Body of pancreas (tissue), 4 donors: ENCODE measurements at places on chromosomes 1 and 21. TPM values are rescaled to one million over a fixed set of nuclear protein-coding genes. Genes with fewer than 3 reads are reported as not detected.

DNA sequence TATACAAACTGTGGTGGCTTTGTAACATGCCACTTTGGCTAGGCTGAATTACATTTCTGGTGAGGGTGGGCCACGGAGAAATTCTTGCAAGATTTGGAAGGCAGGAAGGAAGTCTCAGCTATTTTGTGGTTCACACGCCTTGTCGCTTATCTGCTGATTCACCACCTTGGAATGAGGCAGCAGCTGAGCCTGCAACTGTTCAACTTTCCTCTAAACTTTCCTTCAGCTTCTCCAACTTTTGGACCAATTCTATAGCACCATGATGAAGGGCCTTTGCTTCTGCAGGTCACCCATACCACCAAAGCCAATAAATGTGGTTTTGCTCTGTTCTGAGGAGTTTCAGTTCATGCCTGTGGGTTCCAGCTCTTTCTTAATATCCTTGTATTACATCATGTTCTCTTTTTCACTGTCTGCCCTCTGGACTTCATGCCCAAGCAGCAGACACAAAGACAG lies 337.6 kb upstream of the SNX7 start:
- no peak for DNase-seq
- H3K36me3 ChIP-seq = no peaks in the 10 kb centered on the region
- H3K27ac ChIP-seq = no peak overlapping the region
- H3K4me1 ChIP-seq = no peaks in the 10 kb centered on the region

- no peaks in the 10 kb centered on the region for H3K36me3 ChIP-seq
- H3K4me1 ChIP-seq = no peaks in the 10 kb centered on the region
- no peaks in the 10 kb centered on the region for H3K27me3 ChIP-seq
- no peak for DNase-seq
- no peak overlapping the region for H3K4me3 ChIP-seq
Observed at GRCh38 chr1:170221031-170221430, 75.3 kb downstream of the NTMT2 start.

Gene C1orf185
- not detected for total RNA-seq

GRCh38 chr1:33367485-33368405 lies 46.8 kb upstream of the A3GALT2 start:
- H3K27me3 ChIP-seq = no peaks in the 10 kb centered on the region
- no peak overlapping the region for H3K4me3 ChIP-seq
- peaks cover 22% of the 10 kb centered on the region for H3K4me1 ChIP-seq
- no peaks in the 10 kb centered on the region for H3K36me3 ChIP-seq
- peak; percentile 89 for DNase-seq

DNA sequence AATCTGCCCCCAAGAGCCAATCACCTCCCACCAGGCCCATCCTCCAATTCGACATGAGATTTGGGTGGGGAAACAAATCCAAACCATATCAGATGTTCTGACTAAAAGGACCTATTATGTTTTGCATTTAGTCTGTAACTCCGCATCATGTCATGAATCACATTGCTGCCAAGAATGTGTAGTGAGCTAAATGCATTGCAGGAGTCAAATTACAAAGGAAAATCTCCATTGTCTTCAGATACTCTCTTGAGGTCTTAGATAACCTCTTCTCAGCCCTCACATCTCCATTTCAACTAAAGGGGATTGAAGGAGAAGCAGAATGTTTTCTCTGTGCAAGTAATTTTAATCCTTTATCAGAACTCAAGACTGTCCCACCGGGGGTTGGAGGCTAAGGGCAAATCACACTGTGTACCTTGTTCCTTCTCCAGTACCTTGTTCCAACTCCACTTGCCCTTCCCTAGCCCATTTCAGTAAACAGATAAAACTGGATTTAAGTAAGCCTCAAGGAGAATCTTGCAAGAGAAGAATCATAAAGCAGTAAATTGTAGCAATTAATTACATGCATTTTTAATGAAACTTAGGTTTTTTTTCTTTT lies 34.1 kb downstream of the EXTL2 start:
- no peak for DNase-seq
- no peaks in the 10 kb centered on the region for H3K27me3 ChIP-seq
- no peak overlapping the region for H3K27ac ChIP-seq
- H3K36me3 ChIP-seq = no peaks in the 10 kb centered on the region
- H3K4me1 ChIP-seq = no peaks in the 10 kb centered on the region

- H3K36me3 ChIP-seq = peaks cover 34% of the 10 kb centered on the region
- H3K4me1 ChIP-seq = peaks cover 25% of the 10 kb centered on the region
- no peak overlapping the region for H3K4me3 ChIP-seq
Observed at GRCh38 chr1:230682882-230683610, 30.9 kb downstream of the AGT start.

Gene C8A
- not detected for total RNA-seq

DNA sequence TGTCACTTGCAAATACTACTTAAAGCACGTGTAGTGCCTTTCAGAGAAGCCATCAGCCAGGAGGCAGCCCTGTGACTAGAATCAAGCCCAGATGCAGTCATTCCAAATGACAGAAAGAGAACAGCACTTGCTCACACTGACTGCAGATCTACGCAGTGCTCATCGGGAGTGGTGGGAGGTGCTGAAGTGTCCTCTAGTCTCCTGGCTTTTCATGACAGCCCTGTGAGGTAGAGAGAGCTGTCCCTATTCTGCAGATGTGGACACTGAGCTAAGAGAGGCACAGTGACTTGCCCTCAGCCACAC lies 62.3 kb upstream of the EDN2 start:
- H3K4me3 ChIP-seq = no peak overlapping the region
- no peaks in the 10 kb centered on the region for H3K27me3 ChIP-seq
- no peaks in the 10 kb centered on the region for H3K4me1 ChIP-seq
- DNase-seq = no peak

DNA sequence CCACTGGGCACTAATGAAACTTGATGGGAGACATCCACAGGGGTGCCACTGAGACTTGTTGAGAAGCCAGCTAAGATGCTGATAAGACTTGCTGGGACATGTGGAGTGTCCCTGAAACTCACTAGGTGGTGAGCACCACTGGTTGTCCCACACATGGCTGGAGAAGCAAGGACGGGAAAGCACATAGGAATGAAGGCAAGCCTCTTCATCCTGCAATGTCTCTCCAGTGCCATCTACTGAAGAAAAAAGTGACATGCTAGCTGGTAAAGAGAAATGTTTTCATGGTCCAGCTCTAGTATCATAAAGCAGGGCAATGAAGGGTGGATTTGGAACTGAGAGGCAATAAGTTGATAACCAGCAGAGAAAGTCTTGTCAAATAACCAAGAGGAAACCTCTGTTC lies 283.0 kb downstream of the PAPPA2 start:
- H3K4me1 ChIP-seq = no peaks in the 10 kb centered on the region
- H3K27ac ChIP-seq = no peak overlapping the region
- no peak overlapping the region for H3K4me3 ChIP-seq

DNA sequence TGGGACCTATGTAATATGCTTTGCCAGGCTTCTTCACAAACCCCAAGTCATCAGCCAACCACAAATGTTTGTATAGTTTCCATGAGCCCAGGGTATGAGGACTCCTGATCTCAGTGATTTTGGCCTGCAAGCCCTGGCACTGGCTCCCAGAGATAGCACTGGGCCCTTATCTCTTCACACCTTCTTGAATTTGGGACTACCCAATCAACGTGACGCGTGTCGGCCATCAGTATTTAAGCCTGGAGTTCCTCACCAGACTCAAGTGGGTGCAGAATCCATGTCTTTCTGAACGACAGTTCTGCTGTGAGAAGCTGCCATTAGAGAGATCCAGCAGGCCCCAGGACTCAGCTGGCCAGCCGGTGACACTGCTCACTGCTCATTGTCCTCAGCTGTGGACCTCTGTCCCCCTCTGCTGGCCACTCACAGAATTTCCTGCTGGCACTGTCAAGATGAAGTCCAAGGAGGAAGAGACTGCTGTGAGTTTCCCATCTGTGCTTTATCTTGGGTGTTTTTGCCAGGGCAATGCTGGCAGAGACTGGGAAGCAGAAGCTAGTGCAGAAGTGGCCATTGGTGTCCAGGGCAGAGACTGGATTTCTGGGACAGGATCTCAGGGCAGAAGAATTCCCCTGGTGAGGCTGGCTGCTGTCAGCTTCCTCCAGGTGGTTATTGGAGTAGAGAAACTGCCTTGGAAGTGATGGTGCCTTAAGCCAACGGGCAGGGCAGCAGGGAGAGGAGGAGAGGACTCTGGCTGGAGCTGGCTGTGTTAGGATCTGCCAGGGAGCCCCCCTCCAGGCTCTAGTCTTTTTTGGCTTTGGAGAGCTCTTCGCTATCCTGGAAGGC lies 28.4 kb downstream of the TMCC2 start:
- H3K36me3 ChIP-seq = no peaks in the 10 kb centered on the region
- peak; percentile 94 for DNase-seq
- no peak overlapping the region for H3K27ac ChIP-seq
- H3K4me3 ChIP-seq = no peak overlapping the region

DNA sequence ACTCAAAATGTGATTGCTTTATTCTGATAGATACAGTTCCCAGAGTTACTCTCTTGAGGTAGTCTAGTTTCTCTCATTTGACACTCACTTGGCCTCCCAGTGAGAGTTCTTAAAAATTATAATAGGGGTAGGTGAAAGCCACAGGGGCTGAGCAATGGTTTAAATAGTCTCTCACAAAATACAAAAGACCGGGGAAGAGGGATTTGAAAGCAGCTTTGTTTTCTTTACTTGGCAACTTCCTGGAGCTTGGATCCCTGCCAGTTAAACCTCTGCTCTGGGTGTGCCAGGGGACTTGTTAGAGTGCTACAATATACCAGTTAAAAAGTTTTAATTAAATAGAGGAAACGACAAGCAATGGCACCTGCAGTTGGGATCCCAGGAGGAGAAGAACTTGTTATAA lies 31.7 kb downstream of the OR13G1 start:
- H3K36me3 ChIP-seq = no peaks in the 10 kb centered on the region
- no peak overlapping the region for H3K27ac ChIP-seq
- no peak overlapping the region for H3K4me3 ChIP-seq
- no peaks in the 10 kb centered on the region for H3K27me3 ChIP-seq
- no peaks in the 10 kb centered on the region for H3K4me1 ChIP-seq

Gene SLC25A24
- 21.5 TPM for total RNA-seq

Gene RGS16
- 3.9 TPM for total RNA-seq

Gene C1QC
- 54.7 TPM for total RNA-seq

GRCh38 chr1:192977089-192977706 lies 82.0 kb downstream of the UCHL5 start:
- DNase-seq = no peak
- H3K4me1 ChIP-seq = peaks cover 12% of the 10 kb centered on the region
- H3K27ac ChIP-seq = no peak overlapping the region
- no peaks in the 10 kb centered on the region for H3K27me3 ChIP-seq
- H3K36me3 ChIP-seq = no peaks in the 10 kb centered on the region

GRCh38 chr1:165734906-165735305 lies 33.8 kb downstream of the TMCO1 start:
- H3K4me1 ChIP-seq = no peaks in the 10 kb centered on the region
- peaks cover 6% of the 10 kb centered on the region for H3K36me3 ChIP-seq
- no peak overlapping the region for H3K27ac ChIP-seq
- no peak for DNase-seq

- H3K4me3 ChIP-seq = no peak overlapping the region
- DNase-seq = no peak
- no peak overlapping the region for H3K27ac ChIP-seq
Observed at GRCh38 chr1:204194080-204194479, 2.2 kb downstream of the KISS1 start.

DNA sequence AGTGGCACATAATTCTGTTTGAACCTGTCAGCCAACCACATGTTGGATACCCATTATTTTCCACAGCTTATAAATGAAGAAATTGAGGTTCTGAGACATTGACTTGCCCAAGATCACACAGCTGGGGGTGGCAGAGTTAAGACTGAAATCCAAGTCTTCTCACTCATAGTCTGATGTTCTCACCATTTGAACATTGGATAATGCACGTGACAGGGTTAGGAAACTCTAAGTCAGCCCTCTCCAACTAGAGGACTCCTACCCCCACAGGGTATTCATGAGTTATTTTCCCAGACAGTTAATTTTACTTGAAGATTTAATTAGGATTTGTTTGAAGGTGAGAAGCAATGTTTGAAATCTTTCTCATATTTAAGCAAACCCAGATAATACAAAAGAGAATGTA lies 38.1 kb upstream of the C1orf105 start:
- no peaks in the 10 kb centered on the region for H3K27me3 ChIP-seq
- H3K27ac ChIP-seq = no peak overlapping the region
- H3K4me1 ChIP-seq = no peaks in the 10 kb centered on the region
- no peaks in the 10 kb centered on the region for H3K36me3 ChIP-seq

- no peak for DNase-seq
- no peak overlapping the region for H3K27ac ChIP-seq
Observed at GRCh38 chr1:168628807-168629206, 52.4 kb downstream of the XCL1 start.

DNA sequence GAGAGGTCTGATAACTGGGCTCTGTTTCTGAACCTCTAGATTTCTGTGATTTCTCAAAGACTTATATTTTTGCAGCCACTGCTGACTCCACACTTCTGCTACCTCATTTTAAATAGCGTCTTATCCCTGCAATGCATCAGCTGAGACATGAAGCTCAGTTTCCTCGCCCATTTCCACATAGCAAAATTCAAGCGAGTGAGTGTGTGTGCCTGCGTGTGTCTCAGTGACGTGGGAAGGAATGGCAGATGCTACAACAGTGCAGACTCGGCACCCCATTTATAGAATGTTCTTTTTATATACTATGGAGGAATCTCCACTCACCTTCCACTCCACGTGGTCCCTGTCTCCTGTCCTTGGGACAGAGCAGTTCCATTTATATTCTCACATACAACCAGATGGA lies 35.7 kb downstream of the ZMYND12 start:
- no peak overlapping the region for H3K27ac ChIP-seq
- H3K27me3 ChIP-seq = no peaks in the 10 kb centered on the region
- no peak overlapping the region for H3K4me3 ChIP-seq
- no peaks in the 10 kb centered on the region for H3K36me3 ChIP-seq
- H3K4me1 ChIP-seq = peaks cover 24% of the 10 kb centered on the region
- DNase-seq = no peak

DNA sequence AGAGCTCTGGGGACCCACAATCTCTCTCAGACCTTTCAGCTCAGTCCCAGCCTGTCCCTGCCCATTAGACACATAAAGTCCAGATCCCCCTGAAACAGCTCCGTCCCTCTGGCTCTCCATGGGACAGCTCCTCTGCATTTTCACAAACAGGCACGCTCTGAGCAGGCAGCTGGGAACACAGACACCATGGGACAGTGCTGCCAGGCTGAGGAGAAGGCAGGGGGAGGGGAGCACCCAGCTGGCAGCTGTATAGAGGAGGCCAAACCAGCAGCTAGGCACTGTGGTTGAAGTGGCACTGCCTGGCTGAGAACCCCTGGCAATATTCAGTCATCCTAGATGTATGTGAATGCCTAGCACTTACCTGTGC lies 2.0 kb downstream of the TMEM63A start:
- peaks cover 71% of the 10 kb centered on the region for H3K4me1 ChIP-seq
- no peaks in the 10 kb centered on the region for H3K27me3 ChIP-seq
- H3K4me3 ChIP-seq = no peak overlapping the region
- H3K36me3 ChIP-seq = no peaks in the 10 kb centered on the region
- peak; percentile 45 for DNase-seq

Gene NPHS2
- total RNA-seq = not detected

- peaks cover 5% of the 10 kb centered on the region for H3K4me1 ChIP-seq
- no peak overlapping the region for H3K27ac ChIP-seq
- no peak overlapping the region for H3K4me3 ChIP-seq
- no peaks in the 10 kb centered on the region for H3K36me3 ChIP-seq
- H3K27me3 ChIP-seq = no peaks in the 10 kb centered on the region
Observed at GRCh38 chr1:178155481-178156255, 61.8 kb downstream of the RASAL2 start.

Gene GSTM5
- not detected for total RNA-seq
